Thoracic aorta (tissue), 2 donors: ENCODE measurements at places on chromosomes 7 and 10.

DNA sequence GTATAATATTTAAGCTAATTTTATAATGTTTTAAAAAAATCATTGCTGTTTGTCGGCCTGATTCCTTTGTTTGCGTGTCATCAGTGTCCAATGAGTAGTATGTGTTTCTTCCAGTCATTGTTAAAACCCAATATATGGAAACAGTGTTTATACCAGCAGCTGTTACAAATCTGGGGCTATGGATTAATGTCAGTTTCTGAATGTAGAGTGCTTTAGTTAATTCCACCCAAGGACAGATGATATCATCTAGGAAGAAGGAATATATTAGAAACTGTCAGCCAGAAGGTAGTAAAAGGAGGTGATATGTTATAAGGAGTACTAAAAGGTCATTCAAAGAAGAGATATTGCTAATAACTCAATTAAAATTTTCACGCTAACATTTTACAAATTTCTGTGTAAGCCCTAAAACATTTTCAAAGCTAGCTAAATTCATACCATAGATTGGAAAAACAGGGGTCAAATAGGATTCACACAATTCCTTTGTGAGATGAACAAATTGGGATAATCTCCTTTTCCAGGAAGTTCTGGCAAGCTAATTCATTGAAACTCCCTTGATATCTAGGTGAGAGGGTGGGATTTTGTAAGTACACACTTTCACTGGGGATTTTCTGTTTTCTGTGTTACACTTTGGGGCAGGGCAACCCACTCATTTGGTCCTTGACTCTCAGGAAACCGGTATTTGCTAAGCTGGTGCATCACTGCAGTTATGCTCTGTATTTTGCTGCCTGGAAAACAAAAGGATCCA lies 448.8 kb downstream of the LRMDA start:
- no peak overlapping the region for H3K27ac ChIP-seq
- no peaks in the 10 kb centered on the region for H3K27me3 ChIP-seq
- H3K4me3 ChIP-seq = no peak overlapping the region
- no peaks in the 10 kb centered on the region for H3K4me1 ChIP-seq
- DNase-seq = no peak

- H3K27me3 ChIP-seq = no peaks in the 10 kb centered on the region
- H3K36me3 ChIP-seq = no peaks in the 10 kb centered on the region
- peaks cover 6% of the 10 kb centered on the region for H3K4me1 ChIP-seq
- DNase-seq = no peak
- H3K27ac ChIP-seq = no peak overlapping the region
- H3K4me3 ChIP-seq = no peak overlapping the region
Measured at GRCh38 chr7:47661051-47661714, 79.3 kb upstream of the TNS3 start.

DNA sequence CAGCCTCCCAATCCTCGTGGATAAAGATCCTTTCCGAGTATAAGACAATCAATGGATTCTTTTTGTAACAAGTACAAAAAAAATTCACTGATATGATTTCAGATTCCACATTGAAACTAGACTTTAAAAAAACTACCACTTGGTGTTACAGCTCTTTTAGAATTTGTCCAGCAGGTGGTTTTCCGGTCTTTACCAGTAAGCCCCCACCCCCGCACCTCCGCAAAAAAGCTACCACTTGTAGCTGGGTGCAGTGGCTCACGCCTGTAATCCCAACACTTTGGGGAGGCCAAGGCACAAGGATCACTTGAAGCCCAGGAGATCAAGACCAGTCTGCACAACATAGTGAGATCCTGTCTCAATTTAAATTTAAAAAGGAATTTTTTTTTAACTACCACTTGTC lies 19.8 kb downstream of the IGF2BP3 start:
- no peaks in the 10 kb centered on the region for H3K27me3 ChIP-seq
- no peak overlapping the region for H3K27ac ChIP-seq
- no peak for DNase-seq
- H3K4me3 ChIP-seq = no peak overlapping the region

GRCh38 chr10:103374263-103374662 lies 6.5 kb downstream of the TAF5 start:
- no peak overlapping the region for H3K4me3 ChIP-seq
- peaks cover 9% of the 10 kb centered on the region for H3K36me3 ChIP-seq
- DNase-seq = no peak
- no peaks in the 10 kb centered on the region for H3K27me3 ChIP-seq
- H3K4me1 ChIP-seq = peaks cover 3% of the 10 kb centered on the region
- H3K27ac ChIP-seq = no peak overlapping the region

DNA sequence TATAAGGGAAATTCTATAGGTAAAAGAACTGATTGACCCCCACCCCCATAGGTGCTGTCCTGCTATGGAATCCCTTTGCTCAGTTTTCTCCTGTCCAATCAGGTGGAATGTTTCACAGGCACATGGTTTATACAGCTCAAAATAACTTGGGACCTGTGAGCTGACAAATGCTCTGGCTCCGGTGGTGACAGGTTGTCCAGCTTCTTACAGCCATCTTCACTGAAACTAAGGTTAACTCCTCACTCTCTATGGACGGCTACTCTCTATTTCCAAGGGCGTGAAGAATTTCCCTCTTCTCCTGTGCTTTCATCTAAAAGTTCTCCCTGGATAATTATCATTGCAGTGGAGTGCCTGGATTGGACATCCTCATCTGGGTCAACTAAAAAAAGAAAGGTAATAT lies at the start of gene MYPN:
Gene MYPN (plus strand): TSS at position 158 of the 400 bp plus-strand sequence. CDS start 11,951 bp downstream, outside the sequence.
- no peak within 1 kb of the TSS for H3K27ac ChIP-seq
- no peaks in the 10 kb centered on the region for H3K4me1 ChIP-seq
- DNase-seq = no peak
- no peaks in the 10 kb centered on the region for H3K27me3 ChIP-seq
- no peak within 1 kb of the TSS for H3K4me3 ChIP-seq

GRCh38 chr7:144384555-144385245 lies 18.8 kb downstream of the NOBOX start:
- no peaks in the 10 kb centered on the region for H3K27me3 ChIP-seq
- H3K4me3 ChIP-seq = no peak overlapping the region
- DNase-seq = no peak
- H3K36me3 ChIP-seq = no peaks in the 10 kb centered on the region
- H3K4me1 ChIP-seq = no peaks in the 10 kb centered on the region
- H3K27ac ChIP-seq = no peak overlapping the region

DNA sequence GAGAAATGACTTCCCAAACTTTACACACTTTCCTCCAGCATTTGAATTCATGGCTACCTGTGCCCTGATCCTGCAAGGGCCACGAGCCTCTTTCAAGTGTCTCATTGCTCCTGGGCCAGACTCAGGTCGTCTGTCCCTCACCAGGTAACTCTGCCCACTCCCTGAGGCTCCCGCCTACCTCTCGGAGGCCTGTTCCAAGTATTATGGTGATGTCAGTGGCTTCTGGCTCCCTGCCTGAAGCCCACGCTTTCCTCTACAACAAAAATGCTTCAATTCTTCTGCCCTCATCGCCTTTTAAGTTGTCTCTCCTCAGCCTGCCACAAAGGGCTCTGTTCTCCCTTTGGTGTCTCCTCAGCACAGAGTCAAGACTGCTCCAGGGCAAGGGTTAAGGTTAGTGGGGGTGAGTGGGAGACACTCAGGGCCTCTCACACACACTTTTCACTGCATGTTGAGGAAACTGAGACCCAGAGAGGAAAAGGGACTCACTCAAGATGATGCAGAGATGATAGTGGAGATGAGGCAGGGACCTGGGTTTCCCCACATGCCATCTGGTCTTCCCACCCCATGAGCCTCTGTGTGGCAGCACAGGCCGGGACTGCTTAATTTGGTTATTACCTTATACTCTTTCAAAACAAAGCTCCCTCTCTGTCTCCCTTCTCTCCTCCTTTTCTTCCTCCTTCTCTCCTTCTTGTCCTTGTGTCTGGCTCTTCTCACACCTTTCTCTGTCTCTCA lies 28.3 kb upstream of the EGR2 start:
- no peaks in the 10 kb centered on the region for H3K36me3 ChIP-seq
- no peaks in the 10 kb centered on the region for H3K4me1 ChIP-seq
- H3K27me3 ChIP-seq = no peaks in the 10 kb centered on the region
- H3K4me3 ChIP-seq = no peak overlapping the region
- DNase-seq = no peak

DNA sequence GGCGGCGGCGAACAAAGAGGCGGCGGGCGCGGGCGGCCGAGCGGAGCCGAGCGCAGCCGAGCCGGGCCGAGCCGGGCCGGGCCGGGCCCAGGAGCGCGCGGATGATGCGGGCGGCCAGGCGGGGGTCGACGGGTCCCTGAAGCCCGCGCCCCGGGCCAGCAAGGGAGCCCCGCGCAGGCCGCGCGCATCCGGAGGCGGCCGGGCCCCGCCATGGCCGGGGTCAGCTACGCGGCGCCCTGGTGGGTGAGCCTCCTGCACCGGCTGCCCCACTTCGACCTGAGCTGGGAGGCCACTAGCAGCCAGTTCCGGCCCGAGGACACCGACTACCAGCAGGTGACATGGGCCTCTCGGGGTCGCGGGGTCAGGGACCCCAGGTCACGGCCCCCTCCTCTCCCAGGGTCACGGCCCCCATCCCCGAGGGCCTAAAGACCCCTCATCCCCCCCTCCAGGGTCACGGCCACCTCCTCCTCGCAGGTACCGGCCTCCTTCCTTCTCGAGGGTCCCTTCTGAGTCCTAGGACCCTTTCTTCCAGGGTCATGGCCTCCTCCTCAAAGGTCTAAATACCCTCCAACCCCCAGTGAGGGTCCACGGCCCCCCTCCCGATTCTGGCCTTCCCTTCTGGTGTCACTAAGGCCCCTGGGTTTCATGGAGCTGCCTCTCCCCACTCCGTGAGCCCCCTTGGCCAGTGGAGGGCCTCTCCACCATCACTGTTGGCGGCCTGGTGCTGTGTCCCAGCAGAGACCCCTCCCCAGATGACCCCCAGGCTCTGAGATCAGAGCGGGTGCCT lies at the start of gene TTYH3:
Gene TTYH3 (plus strand): TSS at position 41 of the 787 bp plus-strand sequence. CDS start 170 bp downstream, at position 211.
- peak within 1 kb of the TSS; percentile 87 for H3K4me3 ChIP-seq
- peaks cover 51% of the 10 kb centered on the region for H3K4me1 ChIP-seq
- no peaks in the 10 kb centered on the region for H3K27me3 ChIP-seq
- peak within 1 kb of the TSS; percentile 94 for H3K27ac ChIP-seq
- H3K36me3 ChIP-seq = no peaks in the 10 kb centered on the region
- no peak for DNase-seq

DNA sequence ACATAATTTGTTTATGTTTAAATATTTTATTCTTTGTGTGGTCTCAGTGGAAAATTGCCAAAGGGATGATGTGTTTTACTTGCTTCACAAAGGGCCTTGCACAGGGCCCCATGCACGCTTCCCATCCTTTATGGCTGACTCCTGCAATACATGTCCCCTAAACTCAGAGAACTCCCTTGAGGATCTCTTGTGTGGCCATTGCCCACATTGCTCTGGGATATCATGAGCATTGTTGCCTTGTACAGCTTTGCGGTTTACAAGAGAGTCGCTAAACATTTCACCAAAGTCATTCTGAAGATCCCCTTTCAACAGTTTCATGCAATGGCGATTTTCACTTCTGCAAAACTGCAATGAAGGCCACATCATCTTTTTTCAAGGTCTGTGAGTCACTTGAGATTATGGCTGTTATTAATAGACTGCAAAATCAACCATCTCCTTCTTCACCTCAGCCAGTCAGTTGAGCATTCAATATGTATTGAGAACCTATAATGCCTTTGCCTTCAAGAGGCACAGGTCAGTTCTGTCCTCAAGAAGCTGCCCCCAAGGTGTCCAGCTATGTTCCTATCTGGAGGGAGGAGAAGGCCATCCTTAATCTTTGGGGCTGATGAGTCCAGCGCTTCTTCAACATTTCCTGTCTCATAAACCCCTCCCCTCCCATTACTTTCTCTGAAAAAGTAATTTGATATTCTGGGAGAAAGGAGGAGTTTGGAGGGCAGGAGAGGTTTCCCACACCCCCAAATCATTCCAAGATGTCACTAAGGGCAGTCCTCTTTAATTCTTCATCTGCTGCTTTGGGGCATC lies 108.1 kb downstream of the CCDC71L start:
- no peaks in the 10 kb centered on the region for H3K27me3 ChIP-seq
- H3K27ac ChIP-seq = no peak overlapping the region
- no peak for DNase-seq
- H3K4me3 ChIP-seq = no peak overlapping the region
- no peaks in the 10 kb centered on the region for H3K36me3 ChIP-seq

- no peaks in the 10 kb centered on the region for H3K27me3 ChIP-seq
- no peak for DNase-seq
- no peaks in the 10 kb centered on the region for H3K36me3 ChIP-seq
- H3K4me3 ChIP-seq = no peak overlapping the region
- no peak overlapping the region for H3K27ac ChIP-seq
- H3K4me1 ChIP-seq = no peaks in the 10 kb centered on the region
Measured at GRCh38 chr10:10564081-10564794, 453.4 kb upstream of the CELF2 start.

DNA sequence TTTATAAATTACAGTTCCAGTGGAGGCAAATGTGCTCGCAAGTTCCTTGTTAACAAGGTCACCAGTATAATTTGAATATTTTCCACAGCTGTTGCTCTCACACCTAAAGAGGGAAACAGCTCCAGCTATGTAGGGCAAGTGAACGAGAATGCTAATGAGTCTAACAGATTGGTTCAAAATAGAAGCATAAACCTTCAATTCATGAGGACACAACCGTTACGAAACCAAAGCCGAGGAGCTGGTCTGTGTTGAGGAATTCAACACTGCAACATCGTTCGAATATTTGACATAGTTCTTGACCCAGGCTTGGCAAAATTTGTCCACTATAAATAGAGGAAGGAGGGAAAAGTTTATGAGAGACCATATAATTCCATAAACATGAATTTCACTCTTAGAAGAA lies 161.3 kb downstream of the KLF6 start:
- peak overlapping the region; percentile 57 for H3K27ac ChIP-seq
- DNase-seq = no peak
- H3K4me1 ChIP-seq = no peaks in the 10 kb centered on the region
- no peaks in the 10 kb centered on the region for H3K27me3 ChIP-seq
- H3K4me3 ChIP-seq = peak overlapping the region; percentile 45

GRCh38 chr7:91671245-91671644 lies 209.3 kb downstream of the MTERF1 start:
- no peak for DNase-seq
- H3K4me3 ChIP-seq = no peak overlapping the region
- no peaks in the 10 kb centered on the region for H3K4me1 ChIP-seq
- H3K27ac ChIP-seq = no peak overlapping the region
- no peaks in the 10 kb centered on the region for H3K36me3 ChIP-seq
- no peaks in the 10 kb centered on the region for H3K27me3 ChIP-seq

DNA sequence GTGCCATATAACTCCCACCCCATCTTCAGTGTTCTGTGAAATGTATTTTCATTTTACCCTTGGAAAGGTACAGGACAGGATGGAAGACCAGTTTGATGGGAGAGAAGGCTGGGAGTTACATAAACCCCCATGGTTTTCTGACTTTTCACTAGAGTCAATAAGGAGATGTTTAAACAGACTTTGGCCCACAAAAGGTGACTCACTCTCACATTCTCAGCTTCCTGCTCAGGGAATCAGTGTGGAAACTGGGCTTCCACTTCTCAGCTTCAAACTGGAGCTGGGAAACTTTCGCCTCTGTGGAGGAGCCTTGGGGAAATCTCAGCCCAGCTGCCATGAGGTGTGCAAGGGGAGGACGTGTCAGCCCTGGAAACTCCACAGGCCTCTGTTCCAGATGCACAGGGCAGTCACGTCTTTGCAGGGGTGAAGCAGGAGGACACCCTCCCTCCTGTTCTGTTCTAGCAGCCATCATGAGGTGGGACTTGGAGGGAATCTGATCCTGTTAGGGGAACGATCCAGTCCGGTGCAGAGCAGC lies 560.5 kb upstream of the GALNT17 start:
- H3K36me3 ChIP-seq = no peaks in the 10 kb centered on the region
- no peak for DNase-seq
- no peak overlapping the region for H3K4me3 ChIP-seq
- no peaks in the 10 kb centered on the region for H3K4me1 ChIP-seq
- no peak overlapping the region for H3K27ac ChIP-seq
